Natural killer cell treated with Interleukin-12 subunit alpha and Interleukin-12 subunit beta and Interleukin-15 and Interleukin-18, amount 100 ng/mL, for 72 hours (primary cell): ENCODE measurements at places on chromosomes 11 and 22.

GRCh38 chr11:27230192-27230572 lies 132.8 kb downstream of the CCDC34 start:
- DNase-seq = no peak

- no peak for DNase-seq
These were observed 55.2 kb downstream of the MACROD1 start for GRCh38 chr11:64110465-64111375.

DNA sequence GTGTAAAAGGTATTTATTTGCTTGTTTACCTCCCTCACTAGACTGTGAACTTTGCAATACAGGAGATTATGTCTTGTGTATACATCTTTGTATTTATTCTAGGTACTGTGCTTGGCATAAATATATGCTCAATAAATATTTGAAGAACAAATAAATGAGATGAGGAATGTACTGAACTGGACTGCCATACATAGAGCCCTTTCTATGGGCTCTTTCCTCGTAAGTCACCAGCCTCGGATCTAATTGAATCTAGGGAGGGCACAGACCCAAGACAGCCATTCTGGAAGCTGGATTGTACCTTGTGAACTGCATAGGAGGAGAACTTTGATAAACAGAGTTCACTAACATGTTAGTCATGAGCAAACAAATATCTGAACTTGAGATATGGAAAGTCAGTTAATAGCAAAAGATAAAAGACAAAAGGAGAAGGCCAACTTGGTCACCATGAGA lies 503.9 kb downstream of the INSC start:
- DNase-seq = no peak

DNA sequence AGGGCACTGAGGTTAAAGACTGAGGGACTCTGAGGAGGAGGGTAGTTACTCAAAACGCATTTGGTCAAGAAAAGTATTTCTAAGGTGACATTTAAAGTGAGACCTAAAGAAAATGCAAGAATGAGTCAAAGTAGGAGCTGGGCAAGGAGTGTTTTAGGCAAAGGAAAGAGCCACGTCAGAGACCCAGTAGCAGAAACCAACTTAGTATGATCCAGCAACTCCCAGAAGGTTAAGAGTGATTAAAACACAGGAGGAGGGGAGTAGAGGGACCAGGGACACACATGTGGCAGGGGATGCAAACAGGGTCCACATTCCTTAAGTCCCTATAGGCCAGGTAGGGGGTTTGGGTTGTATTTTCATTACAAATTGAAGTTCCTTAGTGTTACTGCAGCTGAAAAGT lies 24.3 kb upstream of the CCDC34 start:
- no peak for DNase-seq

GRCh38 chr11:5384335-5384734 lies 723 bp downstream of the OR51M1 start:
- no peak for DNase-seq

DNA sequence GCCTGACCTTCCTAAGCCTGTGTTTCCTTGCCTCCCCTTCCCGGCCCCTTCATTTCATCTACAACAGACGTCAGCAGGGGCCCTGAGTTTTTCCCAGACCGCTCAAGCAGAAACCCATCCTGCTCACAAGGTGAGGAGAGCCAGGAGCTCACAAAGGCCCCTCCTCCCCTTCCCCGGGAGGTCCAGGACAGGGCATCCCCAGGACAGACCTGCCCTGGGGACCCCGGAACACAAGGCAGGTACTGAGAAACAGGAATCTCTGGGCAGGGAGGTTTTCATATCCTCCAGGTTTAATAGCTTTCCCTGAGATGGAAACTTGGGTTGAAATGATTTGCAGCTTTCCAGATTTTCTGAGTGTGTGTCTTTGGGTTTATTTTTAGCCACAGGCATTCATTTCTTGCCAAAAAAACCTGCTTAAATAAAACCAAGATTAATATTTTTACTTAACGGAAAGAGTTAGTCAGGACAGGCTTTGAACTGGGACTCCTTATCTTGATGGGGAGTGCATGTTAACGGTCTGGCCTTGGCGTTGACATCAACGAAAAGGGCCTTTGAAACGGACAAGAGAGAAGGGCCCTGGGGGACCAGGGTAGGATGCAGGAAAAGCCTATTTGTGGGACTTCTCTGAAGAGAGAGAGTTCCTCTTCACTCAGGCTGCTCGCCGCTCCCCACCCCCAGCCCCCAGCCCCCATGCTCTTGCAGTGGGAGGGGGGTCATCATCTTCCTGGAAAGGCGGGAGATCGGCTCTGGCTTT lies 38.5 kb downstream of the TIMP3 start:
- DNase-seq = peak; percentile 42

DNA sequence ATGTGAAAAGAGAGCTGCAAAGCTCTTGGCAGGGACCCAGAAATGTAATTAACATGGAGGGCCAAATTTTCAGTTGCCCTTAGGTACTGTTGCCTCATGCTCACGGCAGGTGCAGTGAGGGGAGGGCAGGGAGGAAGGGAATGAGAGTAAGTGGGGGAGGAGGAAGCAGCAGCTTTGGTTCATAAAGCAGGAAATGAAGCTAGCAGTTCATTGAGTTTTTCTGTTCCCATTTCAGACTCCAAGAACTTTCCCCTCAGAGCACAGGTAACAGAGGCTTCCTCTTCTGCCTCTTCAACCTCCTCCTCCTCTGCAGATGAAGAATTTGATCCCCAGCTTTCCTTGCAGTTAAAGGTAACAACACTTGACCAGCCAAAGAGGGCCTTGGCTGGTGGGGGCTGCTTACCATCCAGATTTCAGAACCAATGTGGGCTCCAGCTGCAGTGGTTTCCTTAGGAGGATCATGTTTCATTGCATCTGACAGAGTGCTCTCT lies 57.9 kb upstream of the PARVA start:
- DNase-seq = no peak
